NCI-H1436 (cell line): ENCODE measurements at places on chromosomes 3 and 15.
A peak's percentile ranks its signal among the peaks of the same experiment; 100 is the strongest.

DNA sequence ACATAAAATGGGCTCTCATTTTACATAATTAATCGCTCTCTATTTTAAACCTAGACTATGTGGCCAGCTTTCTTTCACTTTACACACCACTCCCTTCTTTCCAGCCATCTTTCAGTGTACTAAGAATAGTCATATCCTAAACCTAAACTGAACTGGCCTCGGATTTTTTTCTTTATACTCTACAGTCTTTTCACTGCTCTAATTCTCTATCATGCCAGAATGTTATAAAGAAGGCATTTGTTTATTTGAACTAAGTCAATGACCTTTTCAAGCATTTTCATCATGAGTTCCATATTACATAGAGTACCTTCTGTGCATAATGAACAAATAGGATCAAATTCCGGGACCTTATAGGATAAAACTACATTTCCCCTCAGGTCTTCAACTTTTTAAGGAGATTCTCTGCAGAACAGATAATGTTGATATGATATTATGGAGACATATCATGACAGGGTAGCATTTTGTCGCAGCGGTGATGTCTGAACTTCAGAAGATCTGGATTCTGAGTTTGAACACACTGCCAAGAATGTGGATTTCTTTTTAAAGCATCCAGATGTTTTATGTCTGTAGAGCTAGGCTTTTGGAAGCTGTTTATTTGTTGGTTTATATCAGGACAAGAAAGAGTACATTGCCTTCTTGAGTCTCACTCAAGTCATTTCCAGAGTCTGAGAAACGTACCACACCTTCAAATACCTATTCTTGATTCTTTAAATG, 1047.3 kb downstream of the MCTP2 start:
- DNase-seq = no peak

DNA sequence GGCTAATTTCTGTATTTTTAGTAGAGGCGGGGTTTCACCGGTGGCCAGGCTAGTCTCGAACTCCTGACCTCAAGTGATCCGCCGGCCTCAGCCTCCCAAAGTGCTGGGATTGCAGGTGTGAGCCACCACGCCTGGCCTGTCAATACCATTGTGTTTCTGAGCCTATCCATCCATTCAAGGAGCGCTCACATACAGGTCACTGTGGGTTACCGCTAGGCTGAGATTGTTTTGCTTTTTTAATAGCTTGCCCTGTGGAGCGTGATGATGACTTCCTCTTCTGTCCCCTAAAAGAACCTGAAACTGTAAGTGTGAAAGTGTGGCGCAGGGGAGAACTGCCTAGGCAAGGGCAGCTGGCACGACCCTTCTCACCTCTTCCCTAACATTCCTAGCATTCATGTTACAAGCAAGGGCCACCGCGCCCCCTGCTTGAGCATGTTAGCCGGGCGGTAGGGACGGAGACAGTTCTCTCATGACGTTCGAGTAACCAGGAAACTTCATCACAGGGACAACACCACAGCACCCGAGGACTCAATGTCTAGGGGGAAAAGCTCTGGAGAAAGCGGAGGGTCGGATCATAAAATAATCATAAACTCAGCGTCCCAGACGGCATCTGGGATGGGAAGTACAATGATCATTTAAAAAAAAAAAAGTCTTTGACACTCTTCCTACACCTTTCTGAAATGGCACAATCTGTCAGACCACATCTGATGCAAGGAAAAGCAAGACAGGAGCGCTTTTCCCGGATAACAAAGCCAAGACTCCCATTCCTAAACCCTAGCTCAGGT, 790 bp downstream of the LAMP3 start:
- DNase-seq = no peak

- DNase-seq = no peak
Measured at GRCh38 chr3:196938124-196938523, 4.2 kb downstream of the NCBP2 start.

GRCh38 chr15:57379487-57379886, 3.2 kb downstream of the CGNL1 start:
- no peak for DNase-seq

GRCh38 chr3:144375088-144375487, 403.5 kb downstream of the DIPK2A start:
- no peak for DNase-seq

DNA sequence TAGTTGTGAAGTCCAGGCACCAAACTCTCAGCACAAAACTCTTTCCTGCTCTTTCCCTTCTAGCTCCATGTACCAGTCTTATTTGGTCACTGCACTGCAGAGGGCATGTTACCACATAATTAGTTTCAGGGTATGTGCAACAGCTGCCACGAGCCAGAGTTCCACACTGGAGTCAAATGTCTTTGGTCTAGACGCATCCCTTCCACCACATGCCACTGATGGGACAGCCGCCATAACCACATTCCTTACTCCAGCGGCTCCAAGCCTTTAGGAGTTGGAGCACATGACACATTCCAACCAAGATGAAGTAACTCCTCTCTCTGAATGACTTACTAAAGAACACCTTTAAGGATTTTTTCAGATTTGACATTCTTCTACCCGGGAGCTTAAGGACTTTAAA, 153.4 kb downstream of the ERC2 start:
- no peak for DNase-seq

GRCh38 chr3:66350601-66351000, 129.8 kb downstream of the SLC25A26 start:
- DNase-seq = no peak

GRCh38 chr3:10320320-10320677, 613 bp downstream of the SEC13 start:
- no peak for DNase-seq

DNA sequence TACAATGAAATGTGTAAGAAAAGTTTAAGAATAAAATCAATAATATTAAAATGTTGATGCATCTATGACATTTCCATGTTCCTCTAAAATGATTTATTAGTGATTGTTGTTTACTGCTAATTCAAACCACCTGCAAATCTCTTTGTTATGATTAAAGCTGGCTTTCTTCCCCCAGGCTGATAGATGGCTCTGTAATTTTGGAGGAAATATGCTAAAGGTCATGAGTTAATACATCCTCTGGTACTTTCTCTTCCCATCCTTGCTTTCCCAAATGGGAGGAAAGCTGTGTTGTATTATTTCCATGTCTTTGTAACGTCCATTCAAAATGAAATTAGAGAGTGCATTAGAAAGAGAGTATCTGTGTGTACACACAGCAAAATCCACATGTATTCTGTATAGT, 139.5 kb upstream of the TMCO5A start:
- no peak for DNase-seq

DNA sequence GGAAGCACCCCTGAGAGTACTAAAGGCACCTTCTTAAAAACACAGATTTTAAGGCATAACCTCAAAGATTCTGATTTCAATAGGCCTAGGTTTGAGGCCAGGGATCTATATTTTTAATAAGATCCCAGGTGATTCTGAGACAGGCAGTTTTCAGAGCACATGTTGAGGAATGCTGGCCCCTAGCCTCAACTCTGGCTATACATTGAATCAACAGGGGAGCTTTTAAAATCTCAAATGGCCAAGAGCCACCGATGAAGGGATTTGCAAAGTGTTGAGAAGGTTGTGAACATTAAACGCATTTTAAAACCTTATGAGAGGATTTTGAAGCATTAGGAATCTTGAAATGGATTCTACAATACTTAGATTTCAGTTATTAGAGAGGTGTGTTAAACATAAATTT, 268.8 kb upstream of the ARHGEF26 start:
- no peak for DNase-seq

GRCh38 chr3:90221900-90222299, 1114.5 kb downstream of the EPHA3 start:
- no peak for DNase-seq

GRCh38 chr15:55151631-55152030, 45.1 kb downstream of the RSL24D1 start:
- peak; percentile 70 for DNase-seq

DNA sequence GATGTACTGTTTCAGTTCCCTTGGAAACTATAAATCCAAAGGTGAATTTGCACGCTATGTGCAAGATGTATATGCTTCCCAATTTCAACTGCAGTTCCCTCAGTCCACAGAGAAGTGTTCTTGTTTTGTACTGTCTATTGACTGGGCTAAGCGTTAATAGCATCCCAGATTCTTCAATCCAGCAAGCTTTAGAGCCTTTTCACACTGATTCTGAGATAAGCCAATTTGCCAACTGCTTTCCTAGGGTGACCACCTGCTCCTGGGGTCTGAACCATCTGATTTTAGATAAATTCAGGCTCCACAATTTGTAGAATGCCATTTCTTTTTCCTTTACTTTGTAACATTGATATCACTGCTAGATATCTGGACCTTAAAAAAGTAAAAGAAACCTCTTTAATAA, 340.1 kb downstream of the PTPRG start:
- no peak for DNase-seq

- DNase-seq = no peak
Measured at GRCh38 chr3:114691871-114692270, 398.0 kb downstream of the TIGIT start.

DNA sequence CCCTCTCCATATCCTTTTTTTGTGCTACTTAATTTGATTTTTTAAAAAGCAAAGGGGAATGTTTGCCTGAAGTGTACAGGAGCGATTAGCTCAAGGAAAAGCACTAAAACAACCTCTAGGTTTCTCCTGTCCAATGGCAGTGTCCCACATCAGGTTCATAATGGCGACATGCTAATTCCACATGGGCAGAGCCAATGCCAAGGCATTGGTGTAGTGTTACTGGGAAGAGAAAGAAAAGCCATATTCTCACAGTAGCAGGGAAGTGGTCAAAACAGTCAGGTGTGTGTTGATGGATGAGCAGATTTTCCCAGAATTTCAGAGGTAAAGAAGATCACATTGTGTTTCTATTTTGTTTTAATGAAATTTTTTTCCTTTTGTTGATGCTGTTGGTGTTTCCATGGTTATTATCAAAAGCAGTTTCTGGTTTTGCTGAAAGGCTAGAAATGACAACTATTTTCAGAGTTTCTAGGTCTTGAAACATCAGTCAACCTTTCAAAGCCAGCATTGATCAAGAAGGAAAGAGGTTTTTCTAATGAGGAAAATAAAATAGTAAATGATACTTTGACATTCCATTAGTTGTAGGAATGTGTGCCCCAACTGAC, 65.2 kb downstream of the FNDC3B start:
- DNase-seq = peak; percentile 28

DNA sequence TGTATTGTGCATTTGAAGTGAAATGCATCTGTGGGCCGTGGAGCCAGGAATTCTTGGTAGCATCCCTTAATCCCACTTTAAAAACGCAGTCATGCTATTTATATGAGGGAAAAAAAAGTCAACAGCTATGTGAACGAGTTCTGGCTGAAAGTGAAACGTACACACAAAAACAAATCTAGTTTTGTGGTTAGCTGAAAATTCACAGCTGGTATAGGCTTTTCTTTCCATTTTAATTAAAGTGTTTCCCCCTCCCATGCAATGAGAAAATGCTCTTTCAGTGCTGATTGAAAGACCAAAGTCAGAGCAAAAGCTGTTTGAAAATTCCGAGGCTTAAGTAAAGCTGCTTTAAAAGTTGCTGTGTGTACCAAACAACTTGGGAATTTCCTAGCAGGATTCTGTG, 297.4 kb downstream of the PLCL2 start:
- DNase-seq = no peak

GRCh38 chr3:26004172-26004571, 214.3 kb downstream of the OXSM start:
- no peak for DNase-seq

DNA sequence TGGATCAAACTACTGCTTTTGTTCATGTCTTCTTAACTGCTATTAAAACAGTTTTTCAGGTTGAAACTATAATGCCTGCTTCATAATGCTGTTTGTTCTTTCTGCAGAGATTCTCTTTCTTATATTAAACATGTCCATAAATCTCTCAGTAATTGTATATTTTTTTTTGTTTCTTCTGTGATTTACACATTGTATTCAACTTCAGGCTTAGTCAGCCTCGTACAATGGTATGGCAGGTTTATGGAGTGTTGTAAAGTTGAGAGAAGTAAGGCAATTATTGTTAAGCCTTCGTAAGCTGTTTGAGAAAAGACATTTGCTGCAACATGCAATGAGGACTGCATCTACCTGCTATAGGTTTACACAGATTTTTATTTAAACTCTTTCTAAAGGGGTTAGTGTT, 977.1 kb downstream of the DIPK2A start:
- DNase-seq = no peak

DNA sequence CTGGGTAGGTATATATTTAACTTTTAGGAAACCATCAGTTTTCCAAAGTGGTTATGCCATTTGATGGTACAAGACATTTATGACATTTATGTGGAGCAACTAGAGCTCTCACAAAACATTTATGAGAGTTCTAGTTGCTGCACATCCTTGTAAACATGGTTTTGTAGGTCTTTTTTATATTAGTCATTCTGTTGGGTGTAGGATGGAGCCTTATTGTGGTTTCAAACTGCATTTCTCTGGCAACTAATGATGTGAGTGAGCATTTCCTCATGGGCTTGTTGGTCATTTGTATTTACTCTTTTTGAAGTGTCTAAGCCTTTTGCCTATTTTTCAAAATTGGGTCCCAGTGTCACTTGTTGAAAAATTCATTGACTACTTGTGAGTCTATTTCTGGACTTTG, 45.7 kb upstream of the MGLL start:
- DNase-seq = no peak

GRCh38 chr3:46695962-46696894, 2.7 kb upstream of the ALS2CL start:
- no peak for DNase-seq

DNA sequence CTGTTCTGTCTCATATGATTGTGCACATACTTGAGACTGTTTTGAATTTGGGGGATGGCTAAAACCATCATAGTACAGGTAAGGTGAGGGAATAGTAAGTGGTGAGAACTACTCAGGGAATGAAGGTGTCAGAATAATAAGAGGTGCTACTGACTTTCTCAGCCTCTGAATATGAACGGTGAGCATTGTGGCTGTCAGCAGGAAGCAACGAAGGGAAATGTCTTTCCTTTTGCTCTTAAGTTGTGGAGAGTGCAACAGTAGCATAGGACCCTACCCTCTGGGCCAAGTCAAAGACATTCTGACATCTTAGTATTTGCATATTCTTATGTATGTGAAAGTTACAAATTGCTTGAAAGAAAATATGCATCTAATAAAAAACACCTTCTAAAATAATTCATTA, 5.1 kb downstream of the CCR5 start:
- DNase-seq = no peak

- DNase-seq = no peak
Measured at GRCh38 chr15:66832664-66833063, 130.6 kb downstream of the SMAD6 start.

GRCh38 chr15:98881526-98882520, 125.8 kb downstream of the PGPEP1L start:
- DNase-seq = peak; percentile 18
